DMS53 (cell line): ENCODE measurements at places on chromosomes 5 and 9.
A peak's percentile ranks its signal among the peaks of the same experiment; 100 is the strongest.

GRCh38 chr5:132064140-132064539, 3.7 kb downstream of the IL3 start:
- no peak for DNase-seq

DNA sequence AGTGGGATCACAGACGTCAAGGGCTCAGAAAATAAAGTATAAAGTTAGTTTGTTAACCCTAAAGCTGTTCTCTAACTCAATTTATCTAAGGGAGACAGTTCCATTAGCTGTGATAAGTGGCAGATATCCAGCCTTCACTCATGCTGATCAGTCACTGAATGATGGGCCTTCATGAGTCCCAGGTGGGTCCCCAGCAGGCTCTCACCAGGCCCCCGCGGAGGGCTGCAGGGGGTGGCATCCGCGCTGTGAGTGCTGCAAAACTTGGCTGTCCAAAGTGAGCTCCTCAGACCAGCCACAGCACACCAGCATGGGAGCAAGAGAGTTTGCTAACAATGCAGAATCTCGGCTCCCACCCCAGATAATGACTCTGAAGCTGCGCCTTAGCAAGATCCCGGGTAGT, 187.2 kb downstream of the GNA14 start:
- DNase-seq = no peak

DNA sequence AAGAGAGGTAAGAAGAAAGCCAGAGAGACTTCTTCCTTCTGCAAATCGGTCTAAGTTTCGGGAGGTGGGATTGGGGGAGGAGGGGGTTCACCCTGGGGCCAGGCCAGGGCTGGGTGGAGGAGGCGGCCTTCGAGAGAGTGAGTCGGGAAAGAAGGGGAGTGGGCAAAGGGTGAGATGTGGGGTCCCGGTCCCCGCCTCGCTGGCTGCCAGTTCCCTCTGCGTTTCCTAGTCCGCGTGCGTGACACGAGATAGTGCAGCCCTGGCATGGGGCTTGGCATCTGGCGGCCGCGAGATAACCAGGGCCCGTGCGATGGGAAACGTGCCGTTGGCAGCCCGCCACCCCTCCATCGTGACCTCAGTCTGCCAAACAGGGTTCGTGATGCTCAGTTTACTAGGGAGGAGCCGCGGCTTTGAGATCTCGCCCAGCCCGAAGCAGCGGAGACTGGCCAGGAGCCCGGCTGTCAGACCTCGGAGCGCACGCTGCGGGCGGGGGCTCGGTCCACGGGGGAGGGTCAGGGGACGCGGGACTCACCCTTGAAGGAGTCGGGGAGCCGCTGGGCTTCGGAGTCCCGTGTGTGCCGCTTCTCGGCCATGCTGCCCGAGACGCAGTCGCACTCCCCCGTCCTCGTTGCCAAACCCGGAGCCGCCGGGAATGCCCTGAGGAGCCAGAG, at the start of gene STOM:
Gene STOM, minus strand, starts transcription at position 656 of the 671 bp plus-strand sequence. Its CDS starts 63 bp downstream, at position 593.
- peak; percentile 89 for DNase-seq

- DNase-seq = no peak
Observed at GRCh38 chr9:99595796-99596195, 225.9 kb upstream of the NR4A3 start.

- DNase-seq = no peak
Observed at GRCh38 chr9:136714096-136714892, 1.9 kb downstream of the DIPK1B start.

DNA sequence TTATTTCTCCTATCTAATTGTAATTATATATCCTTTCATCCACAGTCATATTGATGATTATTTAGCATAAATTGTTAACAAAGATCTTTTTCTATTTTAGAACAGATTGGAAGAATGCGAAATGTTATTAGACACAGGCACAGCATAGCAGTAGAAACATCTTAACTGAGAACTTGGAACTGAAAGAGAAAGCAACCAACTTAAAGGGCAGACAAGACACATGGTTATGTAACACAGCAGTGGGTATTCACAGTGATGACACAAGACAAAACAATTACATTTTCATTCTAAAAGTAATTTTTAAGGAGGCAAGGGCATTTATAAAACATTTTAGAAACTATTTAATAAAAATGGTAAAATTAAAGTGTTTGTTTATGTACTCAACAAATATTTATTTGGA, 57.7 kb upstream of the MEF2C start:
- DNase-seq = no peak

DNA sequence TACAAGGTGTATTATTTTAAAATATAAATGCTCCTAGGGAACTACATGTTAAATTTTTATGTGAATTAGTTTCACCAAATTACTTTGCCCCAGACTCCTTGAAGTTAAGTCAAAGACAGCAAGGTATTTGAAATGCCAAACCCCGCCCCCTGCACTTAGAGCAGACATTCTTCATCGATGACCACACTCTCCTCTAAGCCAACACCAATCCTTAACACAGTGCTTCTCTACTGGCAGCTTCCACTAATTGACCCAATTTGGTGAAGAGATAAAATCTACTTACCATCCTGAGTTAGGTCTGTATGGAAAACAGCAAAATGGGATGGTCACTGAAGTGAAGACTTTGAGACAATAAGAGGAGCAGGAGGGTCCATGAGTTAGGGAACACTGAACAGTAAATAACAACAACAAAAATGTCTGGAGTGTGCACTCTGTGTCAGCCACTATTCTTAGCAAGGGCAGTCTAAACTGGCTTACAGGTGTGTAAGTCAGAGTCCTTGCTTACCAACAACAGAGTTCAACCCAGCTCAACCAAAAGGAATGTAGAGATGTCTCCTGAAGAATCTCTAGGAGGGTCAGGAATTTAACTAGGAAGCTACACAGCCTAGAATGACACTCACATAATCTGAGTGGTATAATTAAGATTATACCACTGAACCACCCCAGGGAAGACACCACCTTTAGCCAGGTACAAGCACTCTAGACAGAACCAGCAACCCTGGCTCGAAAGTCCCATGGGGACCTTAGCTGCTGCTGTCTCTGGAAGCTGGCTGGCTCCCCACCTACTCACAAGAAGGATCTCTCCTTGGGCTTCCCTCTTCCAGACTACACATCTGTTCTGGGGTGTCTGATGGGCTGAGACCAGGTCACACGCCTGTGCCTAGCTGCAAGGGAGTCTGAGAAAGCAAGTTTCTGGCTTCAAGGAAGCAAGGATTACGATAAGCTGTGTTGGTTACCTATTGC, 8.8 kb upstream of the UBE2QL1 start:
- no peak for DNase-seq

GRCh38 chr9:107620801-107621200, 131.2 kb upstream of the KLF4 start:
- DNase-seq = no peak

DNA sequence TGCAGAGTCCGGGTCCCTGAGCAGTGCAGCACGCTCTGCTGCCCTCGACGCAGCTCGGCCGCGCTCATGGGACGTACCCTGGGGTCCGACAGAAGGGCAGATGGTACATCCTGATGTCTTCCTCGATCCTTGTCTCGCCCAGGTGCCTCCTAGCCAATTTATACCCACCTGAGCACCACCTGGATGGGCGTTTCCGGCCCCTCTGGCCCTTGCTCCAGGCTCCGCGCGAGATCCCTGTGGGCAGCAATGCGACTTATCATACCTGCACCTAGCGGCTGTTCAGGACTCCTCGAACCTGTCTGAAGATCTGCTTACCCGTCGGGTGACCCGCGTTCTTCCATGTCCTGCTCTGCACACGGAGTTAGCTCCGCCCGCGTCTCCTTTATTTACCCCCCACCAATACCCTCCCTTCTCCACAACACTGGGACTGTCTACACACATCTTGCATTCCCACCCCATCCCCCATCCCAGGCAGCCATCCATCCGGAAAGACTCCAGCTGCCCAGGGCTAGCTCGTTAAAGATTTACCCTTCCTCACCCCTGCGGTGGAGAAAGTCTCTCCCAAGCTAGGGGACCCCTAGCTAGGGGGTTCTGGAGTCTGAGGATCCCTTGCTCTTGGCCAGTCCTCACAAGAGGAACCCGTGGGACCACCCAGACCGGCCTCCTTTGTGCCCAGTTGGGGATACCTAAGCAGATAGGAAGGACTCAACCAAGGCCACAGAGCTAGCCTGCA, at the start of gene KIF12:
Gene KIF12, minus strand, starts transcription at position 357 of the 733 bp plus-strand sequence. Its CDS starts 16 bp downstream, at position 341.
- DNase-seq = peak; percentile 92

DNA sequence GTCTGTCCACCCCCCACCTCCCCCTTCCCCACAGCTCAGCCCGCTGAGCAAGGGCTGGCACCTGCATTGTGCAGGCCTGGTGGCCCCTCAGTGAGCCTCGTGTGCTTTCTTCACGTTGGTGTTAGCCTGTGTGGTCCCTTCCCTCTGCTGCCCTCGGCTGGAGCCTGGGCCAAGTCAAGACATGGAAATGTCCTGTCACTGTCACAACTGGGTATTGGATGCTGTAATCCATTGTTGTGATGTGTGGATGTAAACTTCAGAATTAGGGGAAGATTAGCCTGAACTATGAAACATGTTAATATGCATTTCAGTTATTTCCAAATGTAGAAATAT, 103.9 kb downstream of the TRIO start:
- no peak for DNase-seq

DNA sequence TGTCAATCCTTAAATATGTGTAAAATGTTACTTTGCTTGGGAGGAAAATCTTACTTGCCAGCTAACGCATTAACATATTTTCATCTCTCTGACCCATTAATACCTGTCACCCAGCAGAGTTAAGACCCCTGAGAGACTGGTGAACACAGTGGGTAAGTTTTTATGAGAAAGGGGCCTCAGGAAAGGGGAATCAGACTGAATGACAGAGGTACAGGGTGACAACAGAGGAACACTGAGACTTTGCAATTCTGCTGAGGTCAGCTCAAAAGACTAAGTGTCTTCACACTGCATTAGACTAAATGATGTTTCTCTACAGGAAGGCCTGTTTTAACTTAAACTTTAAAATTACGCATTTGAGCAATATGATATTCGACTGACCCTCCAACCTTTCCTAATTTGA, 223.8 kb downstream of the EFNA5 start:
- DNase-seq = no peak

DNA sequence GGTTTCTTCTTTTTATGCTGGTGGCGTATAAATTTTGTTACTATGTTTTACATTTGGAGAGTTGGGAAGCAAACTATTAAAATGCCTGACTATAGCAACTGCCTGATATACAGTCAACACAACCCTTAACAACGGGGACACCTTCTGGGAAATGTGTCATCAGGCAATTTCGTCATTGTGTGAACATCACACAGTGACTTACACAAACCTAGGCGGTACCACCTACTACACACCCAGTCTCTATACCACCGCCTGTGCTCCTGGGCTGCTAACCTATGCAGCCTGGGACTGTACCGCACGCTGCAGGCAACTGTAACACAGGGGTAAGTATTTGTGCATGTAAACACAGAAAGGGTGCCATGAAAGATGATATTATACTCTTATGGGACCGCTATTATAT, 1.3 kb upstream of the CDHR2 start:
- DNase-seq = peak; percentile 70

GRCh38 chr5:10860196-10860543, 99.1 kb upstream of the DAP start:
- no peak for DNase-seq

DNA sequence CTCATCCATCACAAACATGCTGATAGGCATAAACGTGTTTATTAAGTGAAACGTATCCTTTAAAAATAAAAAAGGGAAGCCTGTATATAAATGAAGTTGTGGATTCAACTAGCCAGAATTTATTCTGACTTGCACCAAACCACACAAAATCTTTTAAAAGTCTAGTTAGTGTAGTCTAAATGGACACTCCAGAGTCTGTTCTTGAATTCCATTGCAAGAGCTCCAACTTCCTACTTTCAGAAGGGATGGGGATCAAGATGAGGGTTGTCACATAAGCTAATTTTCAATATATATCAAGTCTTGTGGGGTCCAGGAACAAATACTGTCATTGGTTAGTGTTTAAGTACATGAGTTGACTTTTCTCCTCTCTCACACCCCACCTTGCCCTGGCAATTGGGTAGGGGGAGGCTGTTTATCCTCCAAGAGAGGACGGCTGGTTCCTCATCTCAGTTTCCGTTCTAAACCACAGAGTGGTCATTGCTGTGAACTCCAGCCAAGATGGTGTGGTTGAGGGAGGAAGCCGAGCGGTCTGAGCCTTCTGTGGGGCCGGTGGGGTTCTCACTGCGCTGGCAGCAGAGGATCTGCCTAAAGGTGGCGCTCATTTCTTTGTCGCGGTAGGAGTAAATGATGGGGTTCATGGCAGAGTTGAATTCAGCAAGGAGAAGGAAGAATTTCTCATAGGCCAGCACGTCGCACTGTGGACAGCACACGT, 163.2 kb downstream of the LPAR1 start:
- no peak for DNase-seq

GRCh38 chr5:10537624-10538023, 26.2 kb upstream of the ANKRD33B start:
- DNase-seq = no peak

GRCh38 chr5:6194906-6195612, 183.3 kb downstream of the MED10 start:
- no peak for DNase-seq

- no peak for DNase-seq
Observed at GRCh38 chr5:68403301-68403700, 187.7 kb downstream of the PIK3R1 start.

GRCh38 chr9:134618833-134619447, 22.7 kb upstream of the COL5A1 start:
- DNase-seq = no peak

DNA sequence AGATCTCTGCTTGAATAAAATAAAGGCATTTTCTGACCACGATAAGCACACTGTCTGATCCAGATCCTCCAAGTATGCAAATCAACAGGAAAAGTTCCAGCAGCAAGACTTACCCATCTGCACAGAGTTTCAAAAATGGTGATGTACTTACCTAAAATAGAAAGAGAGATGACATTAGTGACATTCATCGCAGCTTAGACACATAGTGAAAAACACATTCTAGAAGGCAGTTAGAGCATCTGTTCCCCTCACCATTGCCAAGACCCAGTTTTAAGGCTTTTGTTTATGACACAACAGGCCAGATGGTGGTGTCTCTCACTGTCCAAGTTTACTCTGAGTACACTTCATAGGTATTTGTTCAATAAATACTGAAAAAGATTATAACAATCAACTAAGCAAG, 207.7 kb downstream of the PDE4D start:
- no peak for DNase-seq

- DNase-seq = peak; percentile 50
Observed at GRCh38 chr5:102971676-102972293, 148.2 kb downstream of the GIN1 start.

DNA sequence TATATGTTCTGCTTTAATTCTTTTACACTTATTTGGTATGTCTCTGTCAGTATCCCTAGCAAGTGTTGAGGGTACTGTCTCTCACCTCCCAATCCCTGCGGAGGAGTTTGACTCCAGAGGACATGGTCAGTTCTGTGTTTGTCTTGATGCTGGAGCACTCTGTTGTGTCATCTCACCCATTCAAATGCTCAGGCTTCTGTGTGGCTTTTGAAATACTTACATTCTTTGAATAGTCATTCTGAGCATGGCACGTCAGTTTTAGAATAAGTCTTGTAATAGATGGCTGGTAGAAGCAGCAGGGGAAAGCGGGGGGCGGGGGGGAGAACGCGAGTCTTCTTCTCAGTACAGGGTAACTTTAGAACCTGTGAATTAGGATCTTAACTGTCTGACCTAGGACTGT, 12.3 kb downstream of the MAST4 start:
- DNase-seq = no peak

DNA sequence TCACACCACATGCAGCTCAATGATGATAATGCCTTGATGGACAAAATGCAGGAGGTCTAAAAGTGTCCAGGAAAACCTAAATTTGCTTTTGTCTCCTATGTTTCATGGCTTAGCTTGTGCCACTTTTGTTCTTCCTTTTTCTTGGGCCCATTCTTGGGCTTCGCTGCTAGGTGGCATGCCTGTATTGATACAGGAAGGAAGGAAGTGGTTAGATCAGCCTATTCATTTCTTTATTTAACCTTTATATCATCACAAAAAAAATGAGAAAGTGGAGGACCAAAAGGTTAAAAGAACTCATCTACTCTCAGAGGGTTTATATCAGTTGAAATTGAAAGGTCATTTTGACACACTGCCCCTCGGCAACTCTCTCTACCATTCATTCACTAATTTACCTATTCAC, 260.2 kb downstream of the ARHGAP26 start:
- no peak for DNase-seq
